Psoas muscle (tissue), 8 donors: ENCODE measurements at places on chromosomes 7 and 10. TPM values are rescaled to one million over a fixed set of nuclear protein-coding genes. Genes with fewer than 3 reads are reported as not detected.

DNA sequence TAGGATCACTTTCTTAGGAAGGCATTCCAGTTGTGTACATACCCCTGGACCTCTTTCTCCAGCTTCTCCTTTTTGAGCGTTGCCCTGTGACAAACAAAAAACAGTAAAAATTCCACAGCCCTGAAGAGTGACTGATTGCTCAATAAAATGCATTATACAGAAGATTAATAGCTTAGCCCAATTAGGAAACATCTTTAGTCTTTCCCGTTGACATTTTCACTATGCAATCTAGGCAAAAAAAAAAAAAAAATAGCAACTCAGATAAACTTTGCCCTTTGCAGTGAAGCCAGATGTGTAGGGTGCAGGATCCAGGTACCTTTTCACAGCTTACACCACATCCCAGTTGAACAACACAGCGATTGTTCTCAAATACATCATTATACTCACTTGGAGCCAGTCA is 17.9 kb downstream of the COL28A1 start:
- DNase-seq = no peak

DNA sequence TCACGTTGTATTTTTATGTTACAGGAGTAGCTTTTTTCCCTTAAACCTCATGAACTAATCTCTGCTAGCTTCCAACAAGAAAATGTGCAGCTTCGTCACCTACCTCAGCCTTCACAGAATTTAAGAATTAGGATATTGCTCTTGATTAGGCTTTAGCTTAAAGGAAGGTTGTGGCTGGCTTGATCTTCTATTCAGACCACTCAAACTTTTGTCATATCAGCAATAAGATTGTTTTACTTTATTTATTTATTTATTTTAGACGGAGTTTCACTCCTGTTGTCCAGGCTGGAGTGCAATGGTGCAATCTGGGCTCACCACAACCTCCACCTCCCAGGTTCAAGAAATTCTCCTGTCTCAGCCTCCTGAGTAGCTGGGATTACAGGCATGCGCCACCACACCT is 125.6 kb upstream of the GPR22 start:
- DNase-seq = no peak

The SLC26A5 gene
- total RNA-seq = not detected

The GRID2IP gene
- total RNA-seq = not detected

GRCh38 chr7:99440195-99440594 is 1.5 kb downstream of the CPSF4 start:
- no peak for DNase-seq

The C10orf67 gene
- 0.67 TPM for total RNA-seq

The SPDYE5 gene
- not detected for total RNA-seq

GRCh38 chr7:3310884-3311283 is 9.8 kb downstream of the SDK1 start:
- DNase-seq = no peak

The EBLN1 gene
- total RNA-seq = not detected

- DNase-seq = no peak
These were observed 88.8 kb upstream of the TMEM26 start for GRCh38 chr10:61541960-61542359.

DNA sequence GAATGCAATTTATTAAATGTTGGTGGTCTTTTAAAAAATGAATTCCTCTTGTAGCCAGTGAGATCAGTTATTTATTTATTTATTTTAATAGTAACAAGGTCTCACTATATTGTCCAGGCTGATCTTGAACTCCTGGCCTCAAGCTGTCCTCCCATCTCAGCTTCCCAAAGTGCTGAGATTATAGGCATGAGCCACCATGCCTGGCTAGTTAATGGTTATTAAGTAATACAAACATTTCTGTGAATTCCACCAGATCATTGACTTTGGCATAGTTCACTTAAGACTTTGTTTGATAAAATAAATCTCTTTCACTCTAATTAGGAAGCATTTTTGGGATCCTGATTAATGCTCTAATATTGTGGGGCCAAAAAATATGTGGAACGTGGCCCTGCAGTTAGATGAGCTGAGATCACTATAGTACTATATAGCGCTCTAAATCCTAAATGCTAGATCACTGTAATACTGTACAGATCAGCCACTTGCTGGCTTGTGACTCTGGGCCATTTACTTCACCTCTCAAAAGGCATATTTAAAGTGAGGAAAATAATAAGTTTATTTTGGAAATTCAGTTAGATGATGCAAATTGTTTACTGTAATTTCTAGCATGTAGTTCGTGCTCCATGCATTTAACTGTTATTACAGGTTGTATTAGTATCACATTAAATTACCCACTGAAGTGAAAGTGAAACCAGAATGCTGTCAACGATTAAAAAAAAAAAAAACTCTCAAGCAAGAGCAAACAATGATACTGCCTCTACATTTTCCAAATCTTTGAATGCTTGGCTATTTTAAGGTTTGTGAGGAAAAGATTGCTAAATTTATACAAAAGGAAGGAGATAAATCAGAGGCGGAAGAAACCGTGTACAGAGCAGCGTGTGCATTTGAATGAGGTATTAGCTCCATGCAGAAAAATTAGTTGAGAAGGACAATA is 15.9 kb upstream of the FAS start:
- no peak for DNase-seq

The CHAT gene
- not detected for total RNA-seq

DNA sequence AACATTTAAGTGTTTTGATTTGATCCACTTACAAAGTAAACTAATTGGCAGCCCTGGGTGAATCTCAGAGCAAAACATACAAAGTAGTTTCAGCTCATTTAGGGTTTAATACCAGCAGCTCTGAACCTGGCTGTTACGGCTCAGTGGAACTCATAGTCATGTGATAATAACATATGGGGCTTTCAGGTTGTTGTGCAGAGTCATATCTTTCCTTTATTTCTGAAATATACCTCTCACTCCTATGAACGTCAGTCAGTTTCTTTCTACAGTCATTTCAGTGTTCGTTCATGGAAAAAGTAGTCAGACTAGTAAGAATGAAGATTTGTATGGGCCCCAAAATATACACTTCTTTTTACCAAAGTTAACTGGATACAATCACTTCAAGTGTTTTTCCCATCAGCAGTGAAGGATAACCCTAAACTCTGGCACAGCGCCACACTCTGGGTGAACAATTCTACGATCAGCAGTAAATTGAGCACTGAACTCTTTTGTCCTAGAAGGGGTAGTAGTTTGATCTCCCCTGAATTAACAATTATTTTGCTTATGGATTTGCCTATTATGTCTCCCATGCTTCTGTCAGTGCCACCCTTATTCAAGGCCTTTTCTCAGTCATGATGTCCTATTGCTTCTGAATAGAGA is 218.6 kb downstream of the THSD7A start:
- DNase-seq = no peak

DNA sequence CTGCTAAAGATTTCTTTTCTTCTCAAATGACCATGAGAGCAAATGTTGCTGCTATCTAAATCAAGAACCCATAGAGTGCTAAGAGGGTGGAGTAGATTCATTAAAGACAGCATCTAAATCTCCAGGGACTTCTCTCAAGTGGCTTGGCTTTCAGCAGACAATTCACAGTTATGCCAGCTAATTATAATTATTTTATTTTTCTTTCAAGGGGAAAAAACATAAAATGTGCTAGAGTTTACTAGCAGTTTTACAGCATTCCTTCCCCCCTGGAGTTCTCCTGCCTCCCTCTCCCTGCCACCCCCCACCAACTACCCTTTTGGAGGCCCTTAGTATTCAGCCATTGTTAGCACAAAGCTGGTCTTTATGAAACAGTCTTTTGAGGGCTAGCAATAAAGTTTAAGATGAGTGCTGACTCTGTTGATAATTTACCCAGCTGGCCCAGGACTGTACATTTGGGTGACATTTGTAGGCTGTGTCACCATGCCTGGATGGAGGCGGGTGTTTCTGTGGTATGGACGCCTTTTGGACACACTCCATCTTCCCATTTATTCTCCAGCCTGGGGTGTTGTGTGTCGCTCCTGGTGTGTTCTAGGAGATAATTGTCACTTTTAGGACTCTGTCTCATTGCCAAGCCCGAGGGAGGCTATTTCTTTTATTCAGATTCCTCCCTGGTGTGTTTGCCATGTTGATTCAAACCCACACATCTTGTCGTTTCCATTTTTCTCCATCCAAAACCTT is 160.2 kb downstream of the CREB5 start:
- no peak for DNase-seq

DNA sequence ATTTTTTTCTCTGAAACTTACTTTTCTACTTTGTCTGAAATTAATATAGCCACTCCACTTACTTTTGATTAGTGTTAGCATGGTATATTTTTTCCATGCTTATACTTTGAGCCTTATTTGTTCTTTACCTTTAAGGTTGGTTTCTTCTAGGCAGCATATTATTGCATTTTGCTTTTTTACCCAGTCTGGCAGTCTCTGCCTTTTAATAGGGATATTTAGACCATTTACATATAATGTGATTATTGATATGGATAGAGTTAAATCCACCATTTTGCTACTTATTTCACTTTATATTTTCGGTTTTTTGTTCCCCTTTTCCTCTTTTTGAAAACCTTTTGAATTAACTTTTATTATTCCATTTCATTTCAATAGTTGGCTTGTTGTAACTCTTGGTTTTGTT is 30.3 kb downstream of the CYP26A1 start:
- no peak for DNase-seq

- DNase-seq = no peak
These were observed 26.7 kb upstream of the SYPL1 start for GRCh38 chr7:106138776-106139175.

DNA sequence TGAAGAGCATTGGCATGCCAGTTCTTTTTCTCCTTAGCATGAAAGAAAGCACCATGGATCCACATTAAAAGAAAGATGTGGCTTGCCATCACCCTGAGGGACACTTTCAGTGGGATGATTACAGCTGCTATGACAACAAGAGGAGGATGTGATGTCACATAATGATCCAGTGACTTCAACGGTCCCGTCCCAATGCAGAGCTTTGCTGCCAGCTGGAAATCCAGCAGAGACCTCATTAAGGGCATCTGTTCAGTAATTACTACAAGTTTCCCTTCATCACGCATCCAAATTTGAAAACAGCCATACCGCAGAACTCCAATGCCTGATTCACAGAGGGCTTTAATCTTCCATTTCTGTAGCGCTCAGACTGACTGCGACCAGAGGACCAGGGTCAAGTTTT is 206.6 kb downstream of the LSM5 start:
- no peak for DNase-seq

The FANK1 gene
- total RNA-seq = not detected

The EN2 gene
- total RNA-seq = 0.52 TPM

The KLLN gene
- 0.43 TPM for total RNA-seq

The UCMA gene
- total RNA-seq = not detected

The OPTN gene
- total RNA-seq = 178 TPM

GRCh38 chr10:102620138-102620590 is 24.1 kb upstream of the TRIM8 start:
- peak; percentile 77 for DNase-seq

The LRRC18 gene
- total RNA-seq = not detected

- DNase-seq = no peak
These were observed 8.4 kb downstream of the GRB10 start for GRCh38 chr7:50774319-50774718.

The MYH16 gene
- not detected for total RNA-seq

GRCh38 chr10:32240471-32240870 is 106.5 kb downstream of the EPC1 start:
- no peak for DNase-seq

The MACC1 gene
- 0.04 TPM for total RNA-seq

The ITIH5 gene
- total RNA-seq = 2.9 TPM

DNA sequence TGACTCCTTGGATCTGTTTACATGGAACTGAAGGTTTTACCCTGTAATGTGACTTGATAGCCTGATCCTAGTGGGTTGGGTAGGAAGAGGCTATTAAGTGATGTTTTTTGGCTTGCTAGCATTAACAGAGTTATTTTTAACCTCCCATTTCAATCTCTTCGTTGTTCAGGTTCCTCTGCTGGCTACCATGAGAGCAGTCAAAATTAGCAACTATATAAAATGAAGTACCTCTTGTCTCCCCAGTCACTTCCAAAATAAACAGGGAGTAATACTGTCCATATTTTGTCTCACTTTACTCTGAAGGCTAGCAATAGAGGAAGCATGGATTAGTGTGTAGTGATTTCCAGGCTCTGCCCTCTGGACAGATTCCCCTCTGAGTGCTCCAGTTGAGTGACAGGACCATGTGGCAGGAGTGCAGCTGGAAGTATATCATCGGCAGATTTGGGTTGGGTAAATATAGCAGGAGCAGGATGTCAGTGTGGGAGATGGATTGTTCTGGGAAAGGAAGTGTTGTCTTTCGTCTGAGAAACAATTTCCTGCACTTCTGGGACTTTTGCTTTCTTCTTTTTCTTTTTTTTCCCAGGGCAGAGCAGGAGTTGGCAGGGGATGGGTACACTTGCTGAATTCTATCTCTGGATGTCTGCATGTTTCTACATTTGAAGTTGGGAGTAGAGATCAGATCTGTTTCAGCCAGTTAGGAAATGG is 35.2 kb downstream of the GBF1 start:
- peak; percentile 73 for DNase-seq

The LIPM gene
- not detected for total RNA-seq

DNA sequence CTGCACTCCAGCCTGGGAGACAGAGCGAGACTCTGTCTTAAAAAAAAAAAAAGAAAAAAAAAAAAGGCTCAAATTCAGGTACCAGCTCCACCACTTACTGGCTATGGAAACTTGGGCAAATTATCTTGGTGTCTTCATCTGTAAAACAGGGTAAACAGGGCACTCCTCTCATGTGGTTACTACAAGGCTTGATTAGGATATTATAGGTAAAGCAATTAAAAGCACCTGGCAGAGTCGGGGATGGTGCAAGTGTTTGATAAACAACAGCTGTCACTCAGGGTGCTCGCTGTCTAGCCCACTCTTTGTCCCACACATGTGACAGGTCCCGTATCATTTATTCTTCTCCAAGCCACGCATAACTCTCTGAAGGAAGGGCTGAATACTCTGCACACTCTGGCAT is 96.9 kb downstream of the SORBS1 start:
- no peak for DNase-seq

The ZNF503 gene
- 4.1 TPM for total RNA-seq

The GHRHR gene
- total RNA-seq = not detected

GRCh38 chr7:97027427-97028234 is 3.0 kb upstream of the DLX5 start:
- peak; percentile 82 for DNase-seq

The SLC39A12 gene
- total RNA-seq = not detected

DNA sequence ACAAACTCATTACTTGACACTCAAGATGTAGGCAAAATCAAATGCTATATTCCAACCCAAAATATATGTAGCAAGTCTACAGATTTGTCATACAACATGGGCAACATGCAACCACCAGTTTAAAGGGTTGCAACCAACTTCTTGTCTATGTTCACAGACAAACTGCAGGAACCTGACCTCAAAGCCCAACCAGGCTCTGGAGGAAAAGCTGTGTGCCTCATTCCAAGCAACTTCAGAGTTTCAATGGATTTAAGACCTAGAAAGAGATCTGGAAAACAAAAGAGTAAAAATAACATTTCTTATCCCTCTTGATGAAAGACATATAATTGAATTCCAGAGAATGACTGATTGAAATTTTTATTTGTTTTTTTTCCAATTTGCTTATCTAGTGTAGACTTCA is 300.5 kb upstream of the ETV1 start:
- DNase-seq = no peak

The SMKR1 gene
- total RNA-seq = 0.74 TPM

The HOXA1 gene
- 0.21 TPM for total RNA-seq

GRCh38 chr7:44282601-44283171 is 42.7 kb downstream of the CAMK2B start:
- DNase-seq = peak; percentile 14
